ENCODE measurements at places on chromosomes 6 and 20.

DNA sequence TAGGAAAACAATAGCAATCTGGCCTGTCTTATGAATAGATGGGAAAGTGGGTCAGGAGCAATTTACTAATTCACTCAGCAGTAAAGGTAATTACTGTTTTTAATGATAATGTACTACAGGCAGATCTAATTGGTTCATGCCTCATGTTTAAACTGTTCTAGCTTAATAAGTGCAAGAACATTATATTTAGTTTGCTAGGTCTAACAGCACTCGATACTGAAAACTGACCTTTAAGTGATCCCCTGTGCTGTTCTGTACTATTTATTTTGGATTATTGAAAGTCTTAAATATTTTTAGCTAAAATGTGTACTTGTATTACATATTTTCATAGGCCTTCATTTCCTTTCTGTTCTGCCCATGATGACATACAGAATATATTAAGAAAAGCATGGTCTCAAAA lies 998.0 kb upstream of the GJE1 start:
- no peak for DNase-seq

DNA sequence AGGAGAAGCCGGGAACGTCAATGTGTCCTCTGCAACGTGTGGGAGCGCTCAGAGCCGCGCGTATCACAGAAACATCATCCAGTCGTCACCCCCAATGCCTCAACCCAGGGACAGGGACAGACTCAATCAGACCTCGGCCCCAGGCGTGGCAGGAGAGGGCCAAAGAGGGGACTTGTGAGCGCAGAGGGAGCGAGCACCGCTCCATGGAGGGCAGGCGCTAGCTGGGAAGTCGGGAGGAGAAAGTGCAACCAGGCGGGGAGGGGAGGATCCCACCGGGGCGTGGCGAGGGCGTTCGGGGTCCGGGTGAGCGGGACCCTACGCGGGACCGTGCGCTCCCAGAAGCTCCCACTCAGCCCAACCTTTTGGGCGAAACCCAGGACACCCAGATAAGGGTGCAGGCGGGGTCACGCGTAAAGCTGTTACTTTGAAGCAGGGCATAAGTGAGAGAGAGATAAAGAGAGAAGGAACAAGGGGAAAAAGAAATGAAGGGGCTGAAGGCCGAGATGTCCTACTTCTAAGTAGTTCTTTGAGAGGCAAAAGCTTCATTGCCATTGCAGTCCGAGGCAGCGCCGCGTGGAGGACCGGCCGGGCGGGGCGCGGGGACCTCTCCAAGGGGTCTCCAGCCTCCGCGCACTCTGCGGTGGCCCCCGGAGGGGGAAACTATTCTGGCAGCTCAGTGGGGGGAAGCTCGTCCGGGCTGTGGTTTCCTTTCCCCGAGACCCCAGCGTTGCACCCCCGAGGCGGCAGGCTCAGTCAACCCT lies 862 bp upstream of the SOBP start:
- DNase-seq: no peak

- no peak for DNase-seq
These were observed 20.3 kb upstream of the TENT5A start for GRCh38 chr6:81772741-81773140.

- DNase-seq: no peak
These were observed 5.8 kb downstream of the KIAA0319 start for GRCh38 chr6:24640166-24640565.

DNA sequence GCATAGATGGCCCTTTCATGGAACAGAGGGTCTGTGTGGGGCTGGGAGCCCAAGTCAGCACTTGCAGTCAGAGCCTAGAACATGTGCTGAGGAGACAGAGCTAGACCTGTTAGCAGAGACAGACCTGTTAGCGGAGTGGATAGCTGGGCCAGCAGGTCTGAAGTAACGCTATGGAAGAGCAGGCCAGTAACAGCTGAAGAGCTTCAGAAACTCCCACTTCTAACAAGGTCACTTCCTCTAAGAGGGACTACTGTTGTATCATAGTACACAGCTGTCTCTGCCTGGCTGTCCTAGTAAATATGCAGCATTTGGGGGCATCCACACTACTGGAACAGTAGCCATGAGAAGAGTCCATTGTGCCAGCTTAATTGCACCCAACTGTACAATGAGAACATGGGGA lies 41.2 kb upstream of the POLR1H start:
- DNase-seq: no peak
